Stimulated activated CD8-positive, alpha-beta memory T cell treated with anti-CD3 and anti-CD28 coated beads, Interleukin-4, amount 100 ng/mL, for 48 hours (primary cell): ENCODE measurements at places on chromosomes 5 and 9.
A peak's percentile ranks its signal among the peaks of the same experiment; 100 is the strongest.

DNA sequence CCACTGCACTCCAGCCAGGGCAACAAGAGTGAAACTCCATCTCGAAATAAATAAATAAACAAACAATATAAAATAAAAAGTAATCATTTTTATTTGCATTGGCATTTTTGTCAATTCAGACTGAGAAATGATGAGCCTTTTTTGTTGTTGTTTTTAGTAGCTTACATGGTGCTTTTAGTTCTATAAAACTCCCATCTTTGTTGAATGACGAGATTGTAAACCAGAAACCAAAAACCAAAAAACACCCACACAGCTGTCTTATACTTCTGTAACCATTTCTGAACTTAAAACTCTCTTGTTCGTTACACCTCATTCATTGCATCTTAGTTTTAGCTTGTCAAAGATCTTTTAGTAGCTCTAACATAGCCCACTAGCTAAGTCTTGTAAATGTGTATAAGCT, 44.7 kb downstream of the GGTA1 start:
- DNase-seq = no peak

- DNase-seq = no peak
Measured at GRCh38 chr5:36661456-36662220, 55.2 kb downstream of the SLC1A3 start.

- DNase-seq = peak; percentile 31
Measured at GRCh38 chr5:76074487-76075065, 8.6 kb upstream of the SV2C start.

DNA sequence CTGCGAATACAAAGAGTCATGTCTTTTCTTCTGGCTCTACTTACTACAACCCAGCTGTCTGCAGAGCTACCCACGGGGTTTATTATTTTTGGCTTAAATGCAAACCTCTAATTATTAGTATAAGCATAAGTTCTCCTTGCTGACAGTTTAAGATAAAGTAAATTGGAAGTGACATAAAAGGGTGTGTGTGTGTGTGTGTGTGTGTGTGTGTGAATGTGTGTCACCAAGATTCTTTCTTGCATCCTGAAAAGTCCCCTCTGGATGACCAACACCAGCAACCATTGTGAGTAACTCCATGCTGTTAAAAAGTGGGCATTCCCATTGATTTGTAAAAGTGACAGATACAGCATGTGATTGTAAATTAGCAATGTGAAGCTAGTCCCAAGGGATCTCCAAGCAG, 803.8 kb upstream of the ZNF608 start:
- DNase-seq = no peak

DNA sequence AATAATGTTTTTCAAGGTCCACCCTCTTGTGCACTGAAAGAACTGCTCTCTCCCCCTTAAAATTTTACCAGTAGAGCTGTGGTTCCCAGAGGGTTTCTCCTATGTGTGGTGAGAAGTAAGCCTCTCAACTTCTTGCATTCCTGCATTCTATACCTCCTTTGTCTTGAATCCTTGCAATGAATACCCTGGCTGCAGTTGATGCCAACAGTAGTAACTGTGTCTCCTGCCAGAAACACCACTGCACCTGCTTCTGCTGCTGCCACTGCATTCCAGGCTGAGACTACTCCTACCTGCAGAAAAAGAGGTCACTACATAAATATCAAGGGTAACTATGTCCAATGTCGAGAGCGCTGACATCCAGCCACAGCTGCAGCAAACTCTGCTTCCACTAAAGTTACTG, 203.7 kb downstream of the TMEM167A start:
- DNase-seq = no peak

DNA sequence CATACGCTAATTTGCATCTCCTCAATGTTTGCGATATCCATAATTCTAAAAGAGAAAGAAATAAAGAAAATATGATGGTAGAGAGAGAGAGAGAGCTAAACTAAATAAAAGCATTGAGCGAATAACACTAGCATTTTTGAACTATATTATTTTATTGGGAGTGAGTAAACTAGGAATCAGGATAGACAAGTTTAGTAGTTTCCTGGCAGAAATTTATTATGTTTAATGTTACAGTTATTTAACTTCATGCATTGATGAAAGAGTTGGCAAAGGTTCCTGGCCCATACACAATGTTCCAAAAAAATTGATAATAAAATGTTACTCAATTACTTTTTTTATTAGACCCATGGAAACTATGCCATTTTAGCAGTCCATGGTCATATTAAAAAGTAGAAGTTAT, 1708.2 kb upstream of the CDH6 start:
- DNase-seq = no peak

GRCh38 chr5:81391-82021, 10.5 kb upstream of the PLEKHG4B start:
- no peak for DNase-seq

- DNase-seq = no peak
Measured at GRCh38 chr9:22107202-22108045, 98.3 kb upstream of the CDKN2B start.
